ENCODE measurements at places on chromosomes 6 and 20. TPM values are rescaled to one million over a fixed set of nuclear protein-coding genes. Genes with fewer than 3 reads are reported as not detected.

Gene RALGAPB
- total RNA-seq = 28.4 TPM

Gene SLC35D3
- under 0.01 TPM for total RNA-seq

Gene RREB1
- total RNA-seq = 28.0 TPM

Gene RAET1G
- total RNA-seq = 45.0 TPM

Gene SMOC2
- 0.90 TPM for total RNA-seq

Gene MUC22
- total RNA-seq = under 0.01 TPM

Gene CD93
- total RNA-seq = under 0.01 TPM

Gene ULBP1
- total RNA-seq = 4.1 TPM

Gene NKX2-2
- not detected for total RNA-seq

Gene GMNN
- 6.1 TPM for total RNA-seq

Gene POLR1H
- total RNA-seq = 62.1 TPM

Gene CLVS2
- not detected for total RNA-seq

Gene ELOVL4
- 6.1 TPM for total RNA-seq

Gene FLRT3
- total RNA-seq = 17.1 TPM

Gene MPIG6B
- total RNA-seq = not detected

Gene MTFR2
- 0.79 TPM for total RNA-seq

Gene RHAG
- not detected for total RNA-seq

Gene PTCRA
- total RNA-seq = not detected

Gene CFAP61
- 0.13 TPM for total RNA-seq

Gene OR2H1
- total RNA-seq = not detected

Gene RIPPLY2
- total RNA-seq = not detected

Gene SEMG1
- total RNA-seq = not detected

Gene SMLR1
- not detected for total RNA-seq

Gene TCF15
- total RNA-seq = not detected

Gene CTCFL
- not detected for total RNA-seq

Gene BHLHE23
- not detected for total RNA-seq

Gene SCRT2
- total RNA-seq = not detected

Gene C4A
- total RNA-seq = 1.2 TPM

All from bronchial epithelial cell (primary cell).